ENCODE measurements at places on chromosomes 7 and 10.

GRCh38 chr7:147805996-147806576 is 784.5 kb upstream of the C7orf33 start:
- no peak for DNase-seq

- DNase-seq, result no peak
These were observed 20.8 kb upstream of the ZNF862 start for GRCh38 chr7:149817301-149817771.

DNA sequence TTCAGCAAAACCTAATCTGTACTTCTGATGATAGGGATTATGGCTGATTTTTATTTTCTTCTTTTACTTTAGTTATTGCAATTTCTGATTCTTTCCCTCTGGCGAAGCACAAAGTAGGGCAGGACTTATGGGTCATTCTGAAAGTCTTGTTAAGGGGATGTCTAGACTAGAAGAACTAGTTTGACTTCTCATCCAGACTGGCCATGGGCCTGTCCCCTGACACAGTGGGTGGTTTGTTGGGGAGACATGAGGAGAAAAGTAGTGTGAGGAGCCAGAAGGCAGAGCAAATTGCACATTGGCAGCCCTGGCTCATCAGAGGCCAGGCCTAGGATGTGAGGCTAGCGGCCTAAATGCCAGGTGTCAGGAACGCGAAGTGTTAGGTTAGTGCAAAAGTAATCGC is 152.8 kb downstream of the RTKN2 start:
- no peak for DNase-seq

DNA sequence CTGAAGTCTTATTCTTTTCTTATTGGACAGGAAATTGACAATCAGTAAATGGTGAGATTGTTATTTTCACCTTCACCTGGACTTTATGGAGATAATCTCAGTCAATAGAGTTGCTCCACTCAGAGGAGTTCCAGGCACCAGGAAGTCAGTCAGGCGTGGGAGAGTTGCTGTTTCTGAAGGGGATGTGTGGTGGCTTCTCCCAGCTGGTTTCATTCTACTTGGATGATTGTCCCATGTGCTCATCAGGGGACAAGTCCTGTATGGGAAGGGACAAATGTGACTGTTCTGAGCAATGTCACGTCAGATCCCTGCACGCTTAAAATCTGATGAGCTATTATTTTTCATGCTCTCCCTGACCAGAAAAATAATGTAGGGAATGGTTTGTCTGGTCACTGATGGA is 222.5 kb upstream of the PITRM1 start:
- DNase-seq, result no peak

DNA sequence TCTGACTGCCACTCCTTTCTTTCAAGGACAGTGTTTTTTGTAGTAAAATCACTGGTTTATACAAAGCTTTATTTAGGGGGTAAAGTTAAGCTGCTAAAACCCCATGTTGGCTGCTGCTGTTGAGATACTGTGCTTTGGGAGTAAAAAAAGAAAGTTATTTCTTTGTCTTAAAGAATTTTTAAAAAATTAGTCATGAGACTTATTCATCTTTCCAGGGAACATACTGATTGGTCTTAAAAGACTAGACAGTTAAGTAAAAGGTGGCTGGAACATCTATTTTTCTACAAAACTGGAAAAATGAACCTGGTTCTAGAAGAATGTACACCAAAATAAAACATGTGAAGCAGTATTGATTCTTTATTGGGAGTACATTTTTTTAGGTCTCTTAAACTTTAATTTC is 20.6 kb downstream of the BBIP1 start:
- no peak for DNase-seq

DNA sequence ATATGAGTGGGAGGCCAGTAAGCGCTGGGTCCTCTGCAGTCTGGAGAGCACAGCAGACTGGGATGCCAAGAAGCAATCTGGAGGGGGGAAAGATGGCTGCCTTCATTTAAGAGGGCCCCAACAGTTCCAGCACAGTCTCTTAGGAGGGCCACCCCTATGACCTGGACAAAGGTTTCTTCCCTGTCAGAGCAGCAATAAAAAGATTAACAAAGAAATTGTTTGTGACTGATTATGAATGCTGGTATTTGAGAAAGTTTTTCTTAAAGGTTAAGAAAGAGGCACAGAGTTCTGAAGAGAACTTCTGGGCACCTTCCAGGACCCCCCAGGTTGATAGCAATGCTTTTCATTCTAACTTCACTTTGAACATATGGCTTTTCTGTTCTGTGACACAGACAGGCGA is 52.3 kb downstream of the CYP26A1 start:
- no peak for DNase-seq

DNA sequence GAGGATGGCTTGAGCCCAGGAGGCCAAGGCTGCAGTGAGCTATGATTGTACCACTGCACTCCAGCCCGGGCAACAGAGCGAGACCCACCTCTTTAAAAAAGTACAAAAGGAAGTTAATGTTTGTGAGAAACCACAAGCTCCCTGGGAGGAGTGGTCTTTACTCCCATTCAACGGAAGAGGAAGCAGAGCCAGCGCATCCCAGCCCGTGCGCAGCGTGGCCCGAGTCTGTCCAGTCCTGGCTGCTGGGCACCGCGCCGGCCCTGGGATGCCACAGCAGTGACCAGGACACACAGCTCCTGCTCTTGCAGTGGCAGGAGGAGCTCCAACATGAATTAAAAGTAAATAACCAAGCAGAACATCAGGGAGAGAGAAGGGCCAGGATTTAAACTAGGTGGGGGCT is 68.4 kb downstream of the ELFN1 start:
- DNase-seq, result no peak

GRCh38 chr7:99955247-99955646 is 20.6 kb downstream of the AZGP1 start:
- no peak for DNase-seq

DNA sequence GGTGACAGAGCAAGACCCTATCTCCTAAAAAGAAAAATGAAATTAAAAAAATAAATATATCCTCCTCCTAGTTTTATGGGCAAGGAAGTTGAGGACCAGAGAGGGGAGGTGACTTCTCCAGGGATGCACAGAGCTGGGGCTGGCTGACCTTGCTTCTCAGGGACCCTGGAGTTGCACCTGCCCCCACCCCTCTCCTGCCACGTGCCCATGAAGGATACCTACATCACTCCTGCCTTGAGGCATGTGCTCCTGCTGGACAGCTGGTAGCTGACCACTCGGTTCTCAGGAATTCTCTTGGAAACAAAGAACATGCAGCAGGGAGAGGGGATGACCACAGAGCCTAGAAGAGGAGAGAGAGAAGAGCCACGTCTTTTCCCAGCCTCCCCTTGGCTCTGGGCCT is 522 bp downstream of the CCL24 start:
- DNase-seq, result no peak

GRCh38 chr10:26727005-26727404 is 29.5 kb downstream of the PDSS1 start:
- DNase-seq, result no peak

- DNase-seq, result no peak
These were observed 143.8 kb downstream of the KCNMA1 start for GRCh38 chr10:77493851-77494261.

DNA sequence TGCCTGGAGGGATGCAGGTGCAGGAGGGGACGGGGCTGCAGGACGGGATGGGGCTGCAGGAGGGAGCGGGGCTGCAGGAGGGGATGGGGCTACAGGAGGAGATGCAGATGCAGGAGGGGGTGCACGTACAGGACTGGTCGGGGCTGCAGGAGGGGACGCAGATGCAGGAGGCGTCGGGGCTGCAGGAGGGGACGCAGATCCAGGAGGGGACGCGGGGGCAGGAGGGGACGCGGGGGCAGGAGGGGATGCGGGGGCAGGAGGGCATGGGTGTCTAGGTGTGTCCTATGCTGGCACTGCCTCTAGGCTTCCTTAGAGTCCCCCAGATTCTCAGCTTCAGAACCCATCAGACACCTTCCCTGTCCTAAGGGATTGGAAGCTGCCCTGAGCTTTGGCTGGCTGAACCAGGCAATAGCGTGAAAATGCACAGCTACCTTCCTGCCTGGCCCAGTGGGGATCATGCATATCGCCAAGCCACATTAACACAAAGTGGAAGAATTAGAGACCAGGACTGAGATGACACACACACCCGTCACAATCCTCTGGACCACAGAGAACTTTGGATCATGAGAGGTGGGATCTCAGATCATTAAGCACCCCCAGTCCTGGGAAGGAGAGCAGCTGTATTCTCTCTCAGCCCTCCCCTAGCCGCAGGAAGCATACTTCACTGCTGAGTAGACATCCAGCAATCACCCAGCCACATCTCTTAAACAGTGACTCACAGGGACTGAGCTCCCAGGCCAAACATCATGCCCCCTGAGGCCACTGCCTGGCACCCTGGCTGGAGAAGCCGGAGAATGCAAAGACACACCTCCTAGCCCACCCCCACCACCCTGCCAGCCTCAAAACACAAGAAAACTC is 67.3 kb downstream of the VWA2 start:
- no peak for DNase-seq

DNA sequence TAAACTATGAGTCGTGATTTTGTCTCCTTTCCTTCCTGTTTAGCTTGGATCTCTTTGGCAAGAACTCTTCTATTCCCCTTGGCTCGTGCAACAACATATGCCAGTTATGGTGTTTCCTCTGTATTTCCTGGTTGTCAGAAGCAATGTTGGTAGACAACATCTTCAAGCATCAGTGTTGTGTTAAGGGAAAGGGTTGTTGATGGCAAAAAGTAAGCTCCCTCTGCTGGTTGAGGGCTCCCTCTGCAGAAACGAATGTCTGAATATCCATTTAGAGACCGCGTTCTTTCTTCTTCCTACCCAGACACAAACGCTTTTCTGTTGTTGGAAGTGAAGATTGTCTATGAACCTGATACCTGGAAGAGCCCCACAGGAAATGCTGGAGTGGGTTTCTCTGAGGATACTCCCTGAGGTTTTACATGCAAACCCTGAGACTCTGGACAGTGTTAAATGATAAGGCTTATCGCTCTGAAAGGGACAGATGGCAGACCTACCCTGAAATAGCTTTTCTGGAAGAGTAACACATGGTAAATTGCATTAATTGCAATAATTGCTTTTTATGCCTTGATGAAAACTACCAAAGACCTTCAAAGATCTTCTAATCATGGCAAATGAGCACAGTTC is 23.5 kb upstream of the C1QL3 start:
- DNase-seq, result no peak

- DNase-seq, result no peak
These were observed 12.8 kb downstream of the ZC3HAV1L start for GRCh38 chr7:139023076-139023475.

- DNase-seq, result no peak
These were observed 90.6 kb upstream of the SEMA3E start for GRCh38 chr7:83739527-83739926.

GRCh38 chr10:119020627-119020946 is 8.9 kb upstream of the NANOS1 start:
- no peak for DNase-seq

DNA sequence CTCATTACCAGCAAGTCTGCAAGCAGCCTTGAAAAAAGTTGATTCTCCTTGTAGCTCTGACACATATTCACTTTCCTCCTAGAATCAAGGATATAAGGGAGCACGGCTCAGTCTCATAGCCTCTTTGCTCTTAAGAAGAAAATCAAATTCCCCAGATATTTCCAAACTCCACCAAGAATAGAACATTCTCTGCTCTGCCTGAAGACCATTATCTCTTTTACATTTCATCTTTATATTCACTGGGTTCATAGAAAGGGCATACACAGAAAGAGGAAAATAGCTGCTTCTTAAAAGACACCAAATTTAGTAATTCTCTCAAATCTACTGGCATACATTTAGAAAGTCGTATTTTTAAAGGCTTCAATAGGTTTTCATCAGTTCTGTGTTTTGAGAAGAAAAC is 92.0 kb downstream of the HPSE2 start:
- DNase-seq, result no peak

Data from NCI-H1930 (cell line).